ENCODE measurements at places on chromosomes 11 and 22.
A peak's percentile ranks its signal among the peaks of the same experiment; 100 is the strongest.

GRCh38 chr11:86587264-86588193 lies 84.9 kb downstream of the ME3 start:
- no peak for DNase-seq

GRCh38 chr11:69808667-69809086 lies 10.5 kb downstream of the FGF3 start:
- DNase-seq: no peak

DNA sequence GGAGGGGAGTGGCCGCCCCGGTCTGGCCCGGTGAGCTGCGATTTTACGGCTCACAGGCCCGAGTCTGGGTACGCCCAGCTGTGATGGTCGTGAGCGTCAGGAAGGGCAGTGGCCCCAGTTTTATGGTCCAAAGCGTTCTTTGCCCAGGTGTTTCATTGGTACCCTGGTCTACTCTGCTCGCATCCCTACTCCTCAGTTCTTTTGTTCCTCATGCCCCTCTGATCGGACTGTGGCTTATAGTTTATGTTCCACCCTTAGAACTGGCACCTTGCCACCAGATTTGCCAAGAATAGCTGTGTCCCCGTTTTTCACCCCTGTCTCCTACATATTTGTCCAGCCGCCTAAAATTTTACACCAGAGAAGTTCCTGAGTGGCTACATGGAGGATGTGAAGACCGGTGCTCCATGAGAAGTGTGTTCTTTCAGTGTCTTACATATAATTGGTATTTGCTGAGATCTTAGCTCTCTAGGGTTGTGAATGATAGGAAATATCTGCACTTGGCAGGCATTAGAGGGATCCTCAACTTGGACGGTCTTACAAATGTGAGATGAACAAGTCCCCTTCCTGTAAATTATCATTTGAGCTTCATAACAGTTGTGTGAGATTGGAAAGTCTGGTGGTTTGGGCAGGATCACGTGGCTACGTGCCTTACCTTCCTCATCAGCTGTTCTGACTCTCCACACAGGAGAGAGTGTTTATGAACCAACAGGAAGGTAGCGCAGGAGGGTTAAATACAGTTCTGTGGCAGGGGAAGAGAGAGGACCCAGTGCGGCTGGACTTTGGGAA lies 1.1 kb downstream of the PANX1 start:
- no peak for DNase-seq

DNA sequence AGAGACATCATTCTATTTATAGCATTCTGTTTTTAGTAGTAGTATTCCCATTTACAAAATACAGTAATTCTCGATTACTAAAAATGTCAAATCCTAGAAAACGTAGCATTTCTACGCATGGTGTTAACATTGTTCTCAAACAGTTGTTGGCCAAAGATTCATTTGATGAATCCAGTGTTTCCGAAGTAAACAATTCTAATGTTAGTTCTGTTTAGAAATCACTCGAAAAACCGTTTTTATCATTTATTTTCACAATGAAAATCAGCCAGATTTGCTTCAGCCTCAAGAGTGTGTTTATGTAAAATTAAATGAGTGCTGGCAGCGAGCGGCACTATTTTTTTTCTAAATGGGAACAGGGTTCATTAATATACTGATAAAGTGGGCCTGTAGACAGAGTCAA lies 7.1 kb downstream of the MS4A18 start:
- DNase-seq: no peak

DNA sequence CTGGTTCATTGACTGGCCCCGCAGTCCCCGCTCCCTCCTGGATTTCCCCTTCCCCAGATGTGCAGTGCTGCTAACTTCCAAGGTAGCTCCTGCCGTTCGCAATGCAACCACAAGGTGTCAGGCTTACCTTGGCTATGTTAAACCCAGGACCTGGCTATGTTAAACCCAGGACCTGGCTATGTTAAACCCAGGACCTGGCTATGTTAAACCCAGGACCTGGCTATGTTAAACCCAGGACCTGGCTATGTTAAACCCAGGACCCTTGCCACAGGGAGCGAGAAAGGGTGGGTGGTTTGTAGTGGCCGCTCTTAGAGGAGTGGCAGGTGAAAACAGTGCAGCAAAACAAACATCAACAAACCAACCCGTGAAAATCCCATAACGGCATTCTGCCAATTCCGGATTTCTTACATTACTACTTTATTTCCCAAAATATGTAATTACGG lies 2.9 kb upstream of the ADAMTS8 start:
- DNase-seq: peak; percentile 77

DNA sequence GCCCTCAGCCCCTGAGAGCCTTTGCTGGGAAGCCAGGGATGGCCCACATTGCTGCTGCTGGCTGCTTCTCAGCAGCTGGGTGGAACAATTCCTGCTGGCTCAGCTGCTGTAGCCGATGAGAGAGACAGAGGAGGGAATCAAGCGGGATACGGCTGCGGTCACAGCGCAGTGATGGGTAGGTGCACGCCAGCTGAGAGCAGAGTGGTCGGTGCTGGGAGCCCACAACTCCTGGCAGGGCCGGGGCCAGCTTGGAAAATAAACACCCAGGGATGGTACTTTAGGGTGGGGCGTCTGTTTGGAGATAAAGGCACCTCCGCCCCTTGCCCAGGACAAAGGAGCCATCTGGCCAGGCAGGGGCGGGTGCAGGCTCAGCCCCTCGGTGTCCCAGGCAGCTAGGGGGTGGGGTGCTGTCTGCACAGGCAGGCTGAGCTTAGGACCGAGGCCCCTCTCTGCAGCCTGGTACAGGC lies 480.5 kb downstream of the MIAT start:
- DNase-seq: no peak

Measured in D721Med (cell line).